ENCODE measurements at places on chromosomes 7 and 10.

- no peak for DNase-seq
Observed at GRCh38 chr7:12244129-12244528, 33.0 kb downstream of the TMEM106B start.

- DNase-seq = peak; percentile 47
Observed at GRCh38 chr7:100584683-100585510, 1.0 kb downstream of the LRCH4 start.

GRCh38 chr7:116197360-116197759 is 13.0 kb upstream of the TES start:
- no peak for DNase-seq

DNA sequence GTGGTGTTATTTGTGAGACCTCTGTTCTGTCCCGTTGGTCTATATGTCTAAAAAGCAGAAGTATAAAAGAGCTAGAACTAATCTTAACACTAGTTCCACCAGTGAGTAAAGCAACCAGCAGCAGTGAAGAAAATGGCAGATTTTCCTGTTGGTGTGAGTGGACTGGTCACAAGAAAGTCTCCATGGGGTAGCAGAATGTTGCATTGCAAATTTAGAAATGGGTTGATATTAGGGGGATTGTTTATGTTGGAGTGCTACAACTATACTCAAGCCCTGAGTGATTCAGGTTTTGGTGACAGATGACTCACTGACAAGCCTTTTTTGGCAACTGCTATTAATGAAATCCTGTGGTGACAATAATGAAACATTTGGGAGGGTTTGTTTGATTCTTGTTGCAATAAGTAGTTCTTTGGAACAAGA is 5.6 kb downstream of the AVL9 start:
- DNase-seq = peak; percentile 18

- no peak for DNase-seq
Observed at GRCh38 chr10:100377830-100378229, 30.8 kb downstream of the SCD start.

DNA sequence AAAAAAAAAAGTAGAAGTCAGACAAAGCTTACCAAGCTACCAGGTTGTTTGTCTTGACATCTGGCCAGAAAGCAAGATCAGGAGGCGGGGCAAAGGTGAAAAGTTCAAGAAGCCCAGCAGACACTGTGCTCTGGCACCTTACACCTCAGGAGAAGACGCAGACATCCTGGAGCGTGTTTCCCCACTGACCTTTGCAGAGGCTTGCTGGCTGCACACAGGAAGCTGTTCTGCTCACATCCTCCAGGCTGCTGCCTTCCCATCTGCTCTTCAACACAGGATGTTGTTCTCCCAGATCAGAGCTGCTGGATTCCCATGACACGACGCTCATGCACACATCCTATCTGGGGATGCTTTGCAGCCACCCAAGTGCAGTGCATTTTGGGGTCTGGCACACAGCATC is 174.4 kb upstream of the KIAA1217 start:
- DNase-seq = no peak

DNA sequence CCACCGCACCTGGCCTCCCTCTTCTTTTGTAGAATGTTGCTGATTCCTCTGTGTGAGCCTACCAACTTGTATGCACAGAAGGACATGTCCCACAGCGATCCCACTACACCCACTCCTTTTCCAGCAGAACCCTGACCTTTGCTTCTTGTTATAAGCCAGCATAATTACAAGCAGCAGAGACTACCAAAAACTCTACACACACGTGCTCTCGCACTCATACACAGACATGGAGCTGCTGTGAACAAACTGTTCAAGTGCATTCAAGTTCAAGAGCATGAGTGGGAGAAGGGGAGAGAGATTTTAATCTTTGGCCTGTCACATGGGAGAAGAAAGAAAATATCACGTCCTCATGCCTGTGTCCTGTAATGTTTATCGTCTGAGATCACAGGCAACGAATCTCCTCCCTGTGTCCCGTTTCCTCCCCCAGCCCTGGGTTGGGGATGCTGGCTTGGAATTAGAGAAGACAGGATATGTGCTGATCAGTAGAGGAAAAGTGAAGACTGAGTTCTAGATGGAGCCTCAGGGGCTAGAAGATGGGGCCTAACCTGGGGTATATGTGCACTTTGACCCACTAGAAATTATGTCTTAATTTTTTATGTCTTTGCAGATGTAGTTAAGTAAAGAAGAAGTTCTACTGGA is 79.6 kb downstream of the NHLRC2 start:
- DNase-seq = no peak

GRCh38 chr7:66964411-66964810 is 31.0 kb downstream of the SBDS start:
- no peak for DNase-seq

DNA sequence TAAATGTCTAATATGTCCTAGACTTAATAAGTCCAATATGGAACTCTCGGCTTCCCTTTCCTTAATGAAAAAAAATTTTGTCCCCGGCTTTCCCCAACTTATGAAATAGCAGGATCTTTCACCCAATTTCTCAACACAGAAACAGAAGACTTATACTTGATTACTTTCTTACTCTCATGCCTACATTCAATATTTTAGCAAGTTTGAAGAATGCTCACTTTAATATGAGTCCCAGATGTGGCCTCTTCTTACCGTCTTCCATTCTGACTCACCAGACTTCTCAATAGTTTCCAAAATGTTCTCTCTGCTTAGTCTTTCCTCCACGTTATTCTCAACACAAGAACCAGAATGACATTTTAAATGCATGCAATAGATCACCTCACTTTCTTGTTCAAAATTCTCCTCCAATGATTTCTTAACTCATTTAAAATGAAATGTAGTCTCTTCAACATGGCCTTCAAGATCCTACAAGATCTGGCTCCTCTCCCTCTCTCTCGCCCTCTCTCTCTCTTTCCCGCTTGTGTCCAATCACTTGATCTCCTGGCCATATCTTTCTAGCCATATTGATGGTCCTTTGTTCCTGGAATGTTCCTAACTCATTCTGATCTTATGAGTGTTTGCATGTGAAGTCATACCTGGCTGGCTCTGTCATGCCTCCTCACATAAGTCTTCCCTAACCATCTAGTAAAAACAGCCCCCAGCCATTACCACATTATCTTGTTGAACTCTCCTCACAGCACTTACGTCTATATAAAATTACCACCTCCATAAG is 119.7 kb upstream of the FAM3C start:
- DNase-seq = peak; percentile 15

DNA sequence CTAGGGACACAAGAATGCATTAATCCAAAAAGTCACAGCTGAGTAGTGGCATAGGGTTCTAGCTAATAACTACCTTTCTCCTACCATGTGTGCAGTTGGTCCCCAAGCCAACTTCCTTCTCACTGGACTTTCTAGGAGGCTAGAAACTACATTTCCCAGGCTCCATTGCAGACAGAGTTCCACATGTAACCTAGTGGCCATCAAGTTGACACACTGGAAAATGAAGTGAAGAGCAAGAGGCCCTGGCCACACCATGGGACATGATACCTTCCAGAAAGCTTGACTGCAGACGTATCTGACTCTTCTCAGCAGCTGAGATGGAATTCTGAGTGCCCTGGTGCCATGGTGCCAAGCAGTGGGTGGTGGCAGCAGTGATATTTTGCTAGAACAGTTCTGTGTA is 49.8 kb upstream of the TMEM273 start:
- DNase-seq = no peak

GRCh38 chr7:131235489-131236317 is 92.0 kb upstream of the MKLN1 start:
- peak; percentile 99 for DNase-seq

- no peak for DNase-seq
Observed at GRCh38 chr7:141335164-141335563, 216.0 kb upstream of the AGK start.

DNA sequence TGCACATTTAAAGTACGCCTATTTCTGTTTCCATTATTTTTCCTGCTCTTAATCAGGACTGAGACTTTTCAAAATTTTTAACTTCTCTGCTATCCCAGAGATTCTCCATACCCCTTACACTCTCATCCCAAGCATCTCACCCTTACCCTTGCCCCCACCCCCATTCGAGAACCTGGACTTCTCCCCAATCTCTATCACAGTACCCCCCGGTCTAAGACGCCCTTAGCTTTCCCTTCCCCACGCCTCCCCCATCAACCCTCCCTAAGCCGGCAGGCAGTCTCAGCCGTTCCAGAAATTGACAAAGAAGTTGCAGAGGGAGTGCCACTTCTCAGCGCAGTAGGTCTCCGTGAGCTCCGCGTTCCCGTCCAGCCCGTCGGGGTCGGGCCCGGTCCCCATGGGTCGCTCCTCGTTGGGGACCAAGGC is 1.4 kb downstream of the FGFBP3 start:
- no peak for DNase-seq

- no peak for DNase-seq
Observed at GRCh38 chr10:6089334-6090219, 743 bp downstream of the RBM17 start.

DNA sequence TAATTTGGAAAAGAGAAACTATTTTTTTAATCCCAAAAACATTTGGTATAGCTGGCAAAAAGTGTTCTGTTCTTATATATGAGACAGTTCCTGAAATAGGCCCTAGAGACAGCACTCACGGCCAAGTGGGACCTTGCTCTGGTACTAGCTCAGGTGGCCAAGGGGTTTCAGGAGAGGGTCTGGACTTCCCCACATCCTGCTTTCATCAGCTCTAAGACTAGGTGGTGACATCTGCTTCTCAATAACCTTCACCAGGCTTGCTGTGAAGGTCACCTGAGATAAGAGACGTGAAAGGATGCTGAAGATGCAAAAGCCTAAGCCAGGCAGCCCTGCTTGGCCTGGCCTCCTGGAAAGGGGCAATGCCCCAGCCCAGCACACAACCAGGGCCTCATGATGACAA is 40.6 kb downstream of the RBM28 start:
- DNase-seq = no peak

- no peak for DNase-seq
Observed at GRCh38 chr7:69749994-69750393, 151.7 kb downstream of the AUTS2 start.

GRCh38 chr7:107712025-107712424 is 31.9 kb upstream of the CBLL1 start:
- no peak for DNase-seq

GRCh38 chr10:75825661-75826060 is 394.2 kb downstream of the LRMDA start:
- no peak for DNase-seq

GRCh38 chr10:31758495-31758894 is 170.1 kb downstream of the ARHGAP12 start:
- no peak for DNase-seq

GRCh38 chr7:131642429-131642828 is 86.0 kb upstream of the PODXL start:
- no peak for DNase-seq

GRCh38 chr7:154591544-154591943 is 411.4 kb downstream of the PAXIP1 start:
- no peak for DNase-seq

DNA sequence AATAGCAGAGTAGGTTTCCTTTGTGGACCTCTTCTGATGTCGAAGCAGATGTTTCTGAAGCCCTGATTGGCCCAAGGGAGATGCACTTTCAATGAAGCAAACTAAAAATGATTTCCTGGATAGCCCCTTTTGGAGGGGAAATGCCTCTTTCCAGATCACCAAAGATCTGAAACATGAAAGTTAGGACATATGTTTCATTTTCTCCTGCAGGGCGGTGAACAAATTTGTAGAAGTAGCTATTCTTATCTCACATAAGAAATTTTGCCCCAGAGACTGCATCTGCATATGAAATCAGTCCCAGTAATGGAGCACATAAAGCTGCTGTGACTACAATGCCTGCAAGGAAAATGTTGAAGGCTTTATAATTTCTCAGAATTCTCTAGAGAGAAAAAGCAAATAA is 56.0 kb downstream of the THSD7A start:
- DNase-seq = no peak

DNA sequence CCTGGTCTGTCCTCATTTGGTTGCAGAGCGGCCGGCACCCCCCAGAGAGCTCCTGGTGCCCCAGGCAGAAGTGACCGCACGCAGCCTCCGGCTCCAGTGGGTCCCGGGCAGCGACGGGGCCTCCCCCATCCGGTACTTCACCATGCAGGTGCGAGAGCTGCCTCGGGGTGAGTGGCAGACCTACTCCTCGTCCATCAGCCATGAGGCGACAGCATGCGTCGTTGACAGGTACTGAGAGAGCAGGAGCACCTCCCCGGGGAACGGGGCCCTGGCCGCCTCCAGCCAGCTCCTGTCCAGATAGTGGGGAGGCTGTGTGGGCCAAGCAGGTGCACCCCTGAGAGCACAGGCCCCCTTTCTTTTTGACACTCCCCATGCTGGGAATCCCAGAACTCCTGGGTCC is 532.9 kb upstream of the FOXK1 start:
- no peak for DNase-seq

- DNase-seq = peak; percentile 23
Observed at GRCh38 chr7:34247468-34247867, 342.1 kb downstream of the BMPER start.

DNA sequence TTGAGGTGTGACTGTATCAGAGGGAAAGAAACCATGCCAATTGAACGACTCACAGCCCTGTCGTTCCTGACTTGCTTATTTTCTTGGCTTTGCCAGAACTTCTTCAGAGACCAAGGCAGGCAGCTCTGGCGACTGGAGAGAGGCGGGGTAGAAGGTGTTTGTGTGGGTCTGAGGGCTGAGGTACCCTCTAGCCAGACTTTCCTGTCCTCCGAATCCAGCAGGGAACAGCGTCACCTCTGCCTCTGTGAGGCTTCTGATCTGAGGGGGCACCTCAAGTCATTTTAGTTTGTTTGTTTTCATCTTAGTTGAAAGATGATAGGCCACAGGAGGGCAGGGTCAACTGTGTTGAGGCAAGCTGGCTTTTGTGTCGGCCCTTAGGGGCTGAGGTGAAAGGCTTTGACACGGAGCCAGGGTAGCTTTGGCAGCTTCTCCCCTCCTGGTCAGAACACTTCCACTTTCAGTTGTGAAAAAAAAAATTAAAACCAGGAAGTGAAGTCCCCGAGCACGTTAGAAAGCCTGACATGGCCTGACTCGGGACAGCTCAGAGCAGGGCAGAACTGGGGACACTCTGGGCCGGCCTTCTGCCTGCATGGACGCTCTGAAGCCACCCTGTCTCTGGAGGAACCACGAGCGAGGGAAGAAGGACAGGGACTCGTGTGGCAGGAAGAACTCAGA is 1.9 kb downstream of the ACSL5 start:
- peak; percentile 33 for DNase-seq

GRCh38 chr7:41567731-41568114 is 135.2 kb downstream of the INHBA start:
- no peak for DNase-seq

- no peak for DNase-seq
Observed at GRCh38 chr7:151003572-151003971, 12.8 kb downstream of the NOS3 start.

- peak; percentile 51 for DNase-seq
Observed at GRCh38 chr7:131898418-131898817, 342.0 kb upstream of the PODXL start.

- no peak for DNase-seq
Observed at GRCh38 chr10:88343761-88344484, 239.2 kb downstream of the RNLS start.

DNA sequence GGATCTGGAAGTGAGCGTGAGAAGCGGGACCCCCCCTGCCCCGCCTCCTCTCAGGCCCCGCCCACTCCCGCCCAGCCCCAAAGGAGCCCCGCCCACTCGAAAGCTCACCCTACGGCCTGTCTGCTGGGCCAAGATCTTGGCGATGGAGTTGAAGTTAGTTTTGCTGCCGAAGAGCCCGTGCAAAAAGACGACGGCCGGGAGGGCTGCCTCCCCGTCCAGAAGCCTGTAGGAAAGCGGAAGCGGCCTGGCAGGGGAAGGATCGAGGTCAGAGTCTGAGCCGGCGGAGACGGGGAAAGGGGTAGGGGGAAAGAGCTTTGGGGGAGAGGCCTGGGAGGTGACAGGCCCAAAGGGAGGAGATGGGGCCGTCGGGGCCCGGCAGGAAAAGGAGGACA is 386 bp downstream of the ABHD11 start:
- DNase-seq = peak; percentile 34

GRCh38 chr7:134098072-134098471 is 29.1 kb upstream of the LRGUK start:
- peak; percentile 1 for DNase-seq
